ENCODE measurements at places on chromosomes 1 and 21.

DNA sequence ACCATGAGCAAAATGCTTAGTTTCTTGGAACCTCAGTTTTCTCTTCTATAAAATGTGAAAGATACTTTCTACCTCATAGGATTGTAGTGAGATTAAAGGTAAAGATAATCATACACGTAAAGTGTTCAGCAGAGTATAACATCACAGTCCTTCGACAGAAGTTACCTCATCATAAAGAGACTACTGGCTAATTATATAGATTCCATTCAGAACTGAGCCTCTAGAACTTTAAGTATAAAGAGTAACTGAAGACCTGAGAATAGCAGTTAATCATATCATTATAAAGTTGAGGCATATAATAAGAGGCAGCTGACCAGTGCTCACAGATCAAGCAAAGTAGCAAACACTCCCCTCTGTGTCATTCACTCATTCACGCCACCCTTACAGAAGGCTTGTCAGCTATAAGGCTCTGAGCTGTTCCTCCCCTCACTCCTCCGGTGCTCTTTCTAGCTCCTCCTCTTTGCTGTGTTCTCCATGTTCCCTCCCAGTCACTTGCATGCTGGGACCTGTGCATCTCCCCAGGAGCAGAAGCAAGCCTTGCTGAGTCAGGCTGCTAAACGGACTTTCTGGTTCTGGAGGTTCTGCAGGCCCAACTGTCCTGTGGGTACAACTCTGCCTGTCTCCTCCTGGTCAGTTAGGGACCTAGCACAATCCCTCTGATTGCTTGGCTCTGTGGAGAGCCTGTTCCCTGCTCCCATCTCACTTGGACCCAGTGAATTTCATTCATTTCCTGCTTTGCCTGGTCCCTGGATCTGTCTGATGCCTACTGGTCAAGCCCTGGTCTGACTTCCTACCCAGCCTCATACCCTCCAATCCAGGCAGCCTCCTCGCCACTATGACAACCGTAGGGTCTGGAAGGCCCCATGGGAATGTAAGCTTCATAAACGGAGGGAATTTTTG is 28.3 kb upstream of the LY9 start:
- DNase-seq = no peak

DNA sequence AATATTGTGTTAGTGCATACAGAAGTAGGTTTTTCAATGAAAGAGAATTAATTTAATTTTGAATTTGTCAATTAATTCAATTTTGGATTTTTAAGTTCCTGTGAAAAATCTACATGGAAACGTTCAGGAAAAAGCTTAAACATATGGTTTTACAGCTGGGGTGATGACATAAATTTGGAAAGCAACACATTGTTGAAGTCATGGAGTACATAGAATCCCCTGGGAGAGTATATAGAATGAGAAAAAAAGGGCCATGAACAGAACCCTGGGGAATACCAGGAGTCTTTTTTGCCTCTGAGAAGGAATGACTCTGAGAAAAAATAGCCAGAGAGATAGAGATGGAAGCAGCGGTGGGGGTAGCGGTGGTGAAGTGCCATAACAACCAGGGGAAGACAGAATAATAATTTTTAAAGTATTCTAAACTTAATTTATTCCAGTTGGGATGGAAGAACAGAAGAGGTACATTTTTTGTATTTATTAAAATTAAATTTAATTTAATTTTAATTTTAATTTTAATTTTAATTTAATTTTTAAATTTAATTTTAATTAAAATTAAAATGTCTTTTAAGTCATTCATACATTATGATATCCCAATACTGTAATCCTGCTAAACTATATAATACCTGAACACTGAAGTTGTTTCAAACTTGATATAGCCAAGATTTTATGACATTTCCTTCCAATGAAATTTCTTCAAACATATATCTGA is 48.9 kb downstream of the NME7 start:
- DNase-seq = no peak

GRCh38 chr1:67855961-67856360 is 22.7 kb upstream of the GNG12 start:
- DNase-seq = no peak

GRCh38 chr1:161973924-161974845 is 49.5 kb downstream of the OLFML2B start:
- no peak for DNase-seq

DNA sequence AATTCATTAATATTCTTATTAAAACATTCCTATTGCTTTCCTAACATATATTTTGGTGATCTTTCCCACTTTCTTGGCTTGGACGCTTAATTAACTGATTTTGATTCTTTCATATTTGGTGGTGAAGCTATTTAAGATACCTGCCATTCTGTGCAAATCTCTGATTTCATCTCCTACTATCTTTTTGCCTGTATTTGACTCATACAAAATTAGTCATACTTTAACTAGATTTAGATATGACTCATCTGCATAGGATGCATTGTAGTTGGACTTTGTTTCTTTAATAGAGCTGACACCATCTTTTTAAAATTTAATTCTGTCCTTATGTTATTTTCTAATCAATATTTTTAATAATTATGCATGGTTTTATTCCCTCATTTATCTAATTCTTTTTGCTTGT is 93.8 kb upstream of the PLPPR4 start:
- DNase-seq = no peak

DNA sequence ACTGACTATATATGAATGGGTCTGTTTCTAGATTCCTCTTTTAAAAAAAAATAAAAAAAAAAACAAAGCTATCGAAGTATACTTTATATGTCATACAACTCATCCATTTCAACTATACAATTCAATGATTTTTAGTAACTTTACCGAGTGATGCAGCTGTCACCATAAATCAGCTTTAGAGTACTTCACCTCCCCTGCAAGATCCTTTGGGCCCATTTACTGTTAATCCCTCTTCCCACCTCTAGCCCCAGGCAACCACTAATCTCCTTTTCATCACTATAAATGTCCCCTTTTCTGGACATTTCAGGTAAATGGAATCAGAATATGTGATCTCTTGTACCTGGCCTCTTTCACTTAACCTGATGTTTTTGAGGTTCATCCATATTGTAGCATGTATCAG is 133.9 kb downstream of the PEX14 start:
- no peak for DNase-seq

GRCh38 chr21:46191686-46192575 is 7.7 kb upstream of the SPATC1L start:
- DNase-seq = peak; percentile 85

DNA sequence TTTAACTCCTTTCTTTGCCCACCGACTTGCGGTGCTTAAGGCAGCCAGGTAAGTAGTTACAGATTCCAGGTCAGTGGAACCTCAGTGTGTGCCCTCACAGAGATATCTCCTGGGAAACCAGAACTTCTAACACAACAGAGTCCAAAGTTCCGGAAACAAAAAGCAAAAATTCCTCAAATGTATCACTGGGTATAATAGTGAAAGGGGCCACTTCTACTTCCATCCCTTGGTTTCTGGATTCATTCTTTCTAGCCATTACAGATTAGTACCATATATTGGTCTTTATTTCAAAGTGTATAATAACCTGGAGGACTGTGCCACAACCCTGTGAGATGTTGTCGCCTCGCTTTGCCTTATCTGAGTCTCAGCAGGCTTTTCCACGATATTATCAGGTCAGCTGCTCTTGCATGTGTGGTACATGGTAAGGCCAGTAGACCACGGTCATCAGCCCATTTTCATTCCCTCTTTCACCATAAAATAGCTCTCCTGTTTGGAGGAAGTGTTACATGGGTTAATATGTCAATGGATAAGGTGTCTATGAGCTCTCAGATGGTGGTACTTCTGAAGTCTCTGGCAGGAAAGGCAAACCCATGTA is 14.9 kb upstream of the VASH2 start:
- peak; percentile 34 for DNase-seq

- no peak for DNase-seq
Observed at GRCh38 chr1:109307274-109308021, 637 bp upstream of the MYBPHL start.

GRCh38 chr1:7516341-7516740 is 254.8 kb upstream of the VAMP3 start:
- no peak for DNase-seq

GRCh38 chr1:44941424-44942324 is 44.7 kb downstream of the EIF2B3 start:
- DNase-seq = no peak

DNA sequence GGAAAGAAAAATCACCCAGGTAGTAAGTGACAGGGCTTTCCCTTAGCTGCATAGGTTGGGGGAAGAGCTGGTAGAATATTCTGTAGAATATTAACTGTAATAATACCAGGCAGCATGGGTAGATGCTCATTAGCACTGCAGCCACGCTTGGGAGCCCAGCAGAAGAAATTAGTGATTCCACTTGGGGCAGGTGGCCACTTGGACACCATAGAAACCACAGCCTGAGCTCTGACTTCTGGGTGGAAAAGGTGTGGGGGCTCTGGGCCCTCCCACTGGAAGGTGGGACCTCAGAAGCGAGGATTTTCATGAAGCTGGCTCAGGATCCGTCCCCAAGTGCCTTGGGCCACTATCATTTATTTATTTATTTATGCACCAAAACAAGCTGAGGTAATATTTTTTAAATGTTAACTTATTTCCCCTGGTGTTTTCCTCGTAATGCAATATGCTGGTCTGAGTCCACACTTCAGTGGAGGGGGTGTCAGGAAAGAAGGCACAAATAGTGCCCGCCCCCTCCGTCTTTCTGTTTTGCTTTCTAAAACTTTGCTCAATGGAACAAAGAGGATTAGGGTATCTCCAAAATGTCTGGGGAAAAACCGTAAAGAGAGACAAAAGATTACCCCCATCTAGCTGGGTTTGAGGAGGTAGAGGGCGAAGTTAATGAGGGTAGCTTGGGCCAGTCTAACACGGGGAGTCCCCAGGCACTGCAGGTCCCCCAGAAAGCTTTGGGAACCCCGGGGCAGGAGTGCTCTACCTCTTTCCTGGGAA is 75.2 kb upstream of the GADD45A start:
- DNase-seq = no peak

DNA sequence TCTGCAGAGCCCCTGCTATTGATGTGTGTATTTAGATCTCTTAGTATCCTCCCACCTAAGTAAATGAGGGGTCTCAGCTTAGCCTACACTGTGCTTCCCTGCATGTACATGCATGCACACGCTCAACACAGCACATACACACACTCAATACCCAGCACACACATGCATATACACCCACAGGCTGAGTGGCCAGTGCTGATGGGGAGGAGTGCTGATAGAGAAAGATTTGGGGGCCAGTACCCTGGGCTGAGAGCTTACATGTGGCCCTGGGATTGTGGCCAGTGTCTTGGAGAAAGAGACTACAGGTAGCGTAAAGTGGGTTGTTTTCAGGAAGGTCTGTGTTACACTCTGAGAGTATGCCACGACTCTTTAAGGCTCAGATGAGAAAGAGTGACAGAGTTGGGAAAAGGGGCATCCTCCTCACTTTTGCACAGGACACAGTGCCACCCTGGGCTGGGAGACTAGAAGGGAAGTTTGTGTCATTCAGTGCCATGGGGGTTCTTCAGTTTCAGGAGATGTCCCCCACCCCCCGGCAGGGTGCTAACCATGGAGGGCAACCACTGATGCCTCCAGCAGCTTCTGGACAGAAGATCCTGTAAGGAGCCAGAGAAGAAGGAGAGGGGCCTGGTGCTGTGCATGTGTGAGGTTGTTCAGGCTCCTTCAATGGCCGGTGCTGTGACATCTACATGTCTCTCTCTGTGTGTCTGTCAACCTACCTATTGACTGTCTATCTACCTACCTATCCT is 166.8 kb downstream of the RHOU start:
- peak; percentile 81 for DNase-seq

- DNase-seq = no peak
Observed at GRCh38 chr21:30408782-30409494, 13.1 kb downstream of the KRTAP13-1 start.

GRCh38 chr21:45451091-45451740 is 46.3 kb downstream of the COL18A1 start:
- DNase-seq = no peak

- no peak for DNase-seq
Observed at GRCh38 chr1:107264007-107264406, 123.2 kb downstream of the NTNG1 start.

GRCh38 chr1:26483980-26484379 is 11.7 kb downstream of the HMGN2 start:
- DNase-seq = no peak

- no peak for DNase-seq
Observed at GRCh38 chr1:66556161-66556611, 22.2 kb downstream of the SGIP1 start.

GRCh38 chr1:53944469-53945182 is 873 bp downstream of the IFT25 start:
- no peak for DNase-seq

GRCh38 chr1:47523835-47524215 is 86.0 kb downstream of the FOXD2 start:
- DNase-seq = no peak

GRCh38 chr1:231335663-231336602 is 1.7 kb downstream of the EXOC8 start:
- DNase-seq = no peak

Measured in vagina (tissue), 2 donors.